ENCODE measurements at places on chromosomes 3 and 15.
A peak's percentile ranks its signal among the peaks of the same experiment; 100 is the strongest.

GRCh38 chr15:100760357-100760903 lies 119.2 kb upstream of the ALDH1A3 start:
- DNase-seq: no peak

DNA sequence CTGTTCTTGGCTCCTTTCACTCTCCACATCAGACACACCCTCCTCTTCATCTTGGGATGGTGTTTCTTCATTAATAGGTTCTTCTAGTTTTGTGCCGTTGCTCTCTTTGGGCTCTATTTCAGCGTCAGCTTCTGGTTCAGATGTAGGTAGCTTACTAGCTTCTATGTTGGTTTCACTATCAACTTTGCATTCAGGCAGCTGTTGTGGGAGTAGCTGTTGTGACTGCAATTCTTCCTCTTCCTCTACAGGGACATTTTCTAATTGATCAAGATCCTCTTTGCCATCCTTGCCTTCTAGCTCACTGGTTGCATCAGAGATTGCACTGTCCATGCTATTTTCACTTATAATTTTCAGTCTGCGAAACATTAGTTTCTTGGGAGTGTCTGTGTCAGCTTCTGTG lies 80.1 kb downstream of the SETD2 start:
- DNase-seq: no peak

DNA sequence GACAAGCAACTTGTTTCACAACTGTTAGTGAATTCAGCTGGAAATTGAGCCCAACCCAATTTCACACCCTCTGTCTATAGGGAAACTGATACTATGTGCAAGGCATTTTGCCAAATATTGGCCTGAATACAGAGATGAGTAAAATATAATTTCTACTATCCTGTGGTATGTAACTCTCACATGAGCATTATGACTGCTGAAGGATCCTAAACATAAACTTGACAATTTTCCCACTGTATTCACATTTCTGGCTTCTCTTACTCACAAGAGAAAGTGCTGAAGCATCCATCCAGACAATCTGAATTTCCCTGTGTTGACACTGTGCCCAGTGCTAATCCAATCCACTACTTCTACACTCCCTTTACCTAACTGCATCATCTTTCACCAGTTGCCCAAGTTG lies 28.4 kb downstream of the SERPINI2 start:
- DNase-seq: no peak

- no peak for DNase-seq
Observed at GRCh38 chr3:116087426-116087825, 357.9 kb downstream of the LSAMP start.

DNA sequence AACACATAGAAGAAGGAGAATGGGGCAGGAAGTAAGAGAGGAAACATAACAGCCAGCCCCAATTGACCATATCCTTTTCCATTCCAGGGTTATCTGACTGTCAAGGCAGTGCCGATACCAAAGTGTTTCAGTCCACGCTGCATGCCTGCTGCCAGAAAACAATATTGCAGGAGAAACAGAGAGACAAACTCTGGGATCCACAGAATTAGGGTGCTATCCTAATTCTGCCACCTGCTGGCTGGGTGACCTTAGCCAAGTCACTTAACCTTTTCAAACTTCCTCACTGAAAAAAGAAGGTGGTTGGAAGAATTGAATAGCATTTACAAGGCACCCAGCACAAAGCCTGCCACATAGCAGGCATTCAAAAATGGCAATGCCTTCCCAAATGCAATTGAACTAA lies 32.0 kb downstream of the GLB1 start:
- no peak for DNase-seq

DNA sequence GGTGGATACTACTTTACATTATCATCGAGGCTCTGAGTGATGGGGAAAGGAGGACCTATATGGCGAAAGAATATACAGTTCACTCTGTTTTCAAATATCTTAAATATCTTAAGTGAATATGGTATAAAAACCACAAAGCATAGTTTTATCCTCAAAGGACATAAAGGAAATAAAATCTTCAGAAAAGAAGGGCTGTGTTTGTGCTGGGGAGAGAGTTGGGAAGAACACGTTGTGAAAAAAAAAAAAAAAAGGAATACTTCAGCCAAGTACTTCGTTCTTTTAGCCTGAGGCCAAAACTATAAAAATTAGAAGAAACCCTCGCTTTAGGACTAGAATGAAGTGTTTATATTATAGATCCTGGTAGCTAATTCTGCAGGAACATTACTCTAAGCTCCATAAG lies 10.2 kb upstream of the TMEM212 start:
- DNase-seq: no peak

DNA sequence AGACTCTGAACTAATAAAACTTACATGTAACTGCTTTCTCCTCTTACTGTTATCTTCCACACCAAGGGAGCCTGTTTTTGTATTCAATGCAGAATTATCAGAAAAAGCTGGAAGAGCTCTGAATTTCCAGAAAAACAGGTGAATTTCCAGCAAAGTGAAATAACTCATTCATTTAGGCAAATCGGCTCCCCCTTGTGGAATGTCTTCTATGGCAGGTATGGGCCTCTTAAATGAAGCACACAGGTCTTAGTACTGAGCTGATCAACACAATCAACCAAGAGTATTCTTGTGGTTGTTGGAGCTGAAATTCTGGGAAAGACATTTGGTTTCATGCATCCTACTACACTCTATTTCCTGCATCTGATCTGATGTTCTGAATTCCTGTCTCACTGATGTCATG lies 31.0 kb upstream of the PTPRG start:
- peak; percentile 32 for DNase-seq

DNA sequence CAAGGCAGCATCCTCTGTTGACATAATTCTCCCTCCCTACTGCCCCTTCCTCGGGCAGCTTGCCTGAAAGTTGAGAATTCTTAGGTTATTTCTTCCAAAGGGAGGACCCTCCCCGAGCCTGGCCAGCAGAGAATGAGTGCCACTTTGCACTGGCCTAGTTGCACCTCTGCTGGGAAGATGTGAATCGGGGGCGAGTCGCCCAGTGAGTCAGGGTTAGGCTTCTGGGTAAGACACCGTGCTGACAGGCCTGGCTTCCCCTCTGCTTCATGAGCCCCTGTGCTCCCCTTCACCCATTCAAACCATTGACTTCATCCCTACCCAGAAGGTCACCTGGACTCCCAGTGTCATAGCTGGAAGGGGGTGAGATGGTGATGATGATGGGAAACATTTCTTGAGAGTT lies 82.3 kb downstream of the AAGAB start:
- DNase-seq: no peak

GRCh38 chr3:140128631-140129030 lies 193.6 kb downstream of the CLSTN2 start:
- DNase-seq: peak; percentile 42

- DNase-seq: no peak
Observed at GRCh38 chr3:12972781-12973702, 100.2 kb downstream of the IQSEC1 start.

DNA sequence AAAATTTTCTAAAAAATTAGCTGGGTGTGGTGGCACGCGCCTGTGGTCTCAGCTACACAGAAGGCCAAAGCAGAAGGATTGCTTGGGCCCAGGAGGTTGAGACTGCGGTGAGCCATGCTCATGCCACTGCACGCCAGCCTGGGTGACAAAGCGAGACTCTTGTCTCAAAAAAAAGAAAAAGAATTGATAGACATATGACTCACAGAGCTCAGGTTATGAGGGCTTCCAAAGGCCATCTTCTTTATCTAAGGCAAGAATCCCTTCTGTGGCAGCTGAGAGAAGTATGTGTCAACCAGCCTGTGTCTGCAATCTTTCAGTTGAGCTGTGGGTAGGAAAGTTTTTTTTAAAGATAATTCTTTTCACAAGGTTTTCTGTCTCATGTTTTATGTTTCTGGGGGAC lies 53.9 kb downstream of the MRPS25 start:
- no peak for DNase-seq

- DNase-seq: no peak
Observed at GRCh38 chr15:28459279-28459678, 73.5 kb downstream of the GOLGA8G start.

DNA sequence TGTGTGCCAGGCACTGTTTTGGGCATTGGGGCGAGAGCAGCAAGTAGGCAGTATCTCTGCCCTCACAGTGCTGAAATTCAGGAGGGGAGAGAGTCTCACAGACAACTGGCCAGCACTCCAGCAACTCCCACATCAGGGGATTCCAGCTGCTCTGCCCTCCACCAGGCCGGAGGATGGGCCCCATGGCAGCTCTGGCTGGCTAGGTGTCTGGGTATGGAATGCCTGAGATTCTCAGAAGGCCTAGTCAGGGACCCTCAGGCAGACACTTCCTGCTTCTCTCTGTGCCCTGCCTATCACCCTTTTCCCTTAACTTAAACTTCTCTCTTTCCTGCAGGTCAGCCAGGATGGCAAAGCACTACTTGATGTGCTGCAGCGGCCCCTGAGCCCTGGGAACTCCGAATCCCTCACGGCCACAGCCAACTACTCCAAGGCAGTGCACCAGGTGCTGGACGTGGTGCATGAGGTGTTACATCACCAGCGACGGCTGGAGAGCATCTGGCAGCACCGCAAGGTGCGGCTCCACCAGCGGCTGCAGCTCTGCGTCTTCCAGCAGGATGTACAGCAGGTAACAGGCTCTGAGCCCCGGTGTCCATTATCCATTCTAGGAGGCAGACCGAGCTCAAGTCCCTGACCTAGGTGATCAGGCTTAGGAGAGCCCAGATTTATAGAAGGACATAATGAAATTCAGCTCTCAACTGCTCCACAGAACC lies 342.2 kb upstream of the ROPN1 start:
- DNase-seq: no peak

GRCh38 chr3:144480416-144480919 lies 508.8 kb downstream of the DIPK2A start:
- no peak for DNase-seq

GRCh38 chr3:30084316-30084715 lies 522.1 kb upstream of the TGFBR2 start:
- no peak for DNase-seq

DNA sequence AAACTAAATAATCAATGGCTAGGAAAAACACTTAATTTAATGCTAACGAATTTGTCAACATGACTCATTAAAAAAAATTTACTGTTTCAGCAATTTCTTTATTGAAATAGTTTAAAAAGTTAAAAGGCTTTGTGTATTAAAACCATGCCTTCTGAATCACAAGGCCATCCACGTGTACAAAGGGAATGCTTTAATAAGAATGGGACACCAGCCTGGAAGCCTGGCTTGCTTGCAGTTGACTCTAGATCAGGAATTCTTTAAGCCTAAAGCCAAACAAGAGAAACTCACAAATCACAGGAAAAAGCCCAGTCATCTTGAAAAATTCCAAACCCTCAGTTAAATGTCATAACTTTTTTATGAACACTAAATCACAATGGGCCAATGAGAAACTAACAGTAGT lies 137.6 kb downstream of the PEAK1 start:
- no peak for DNase-seq

GRCh38 chr15:66400351-66400774 lies 13.7 kb downstream of the MAP2K1 start:
- DNase-seq: no peak

DNA sequence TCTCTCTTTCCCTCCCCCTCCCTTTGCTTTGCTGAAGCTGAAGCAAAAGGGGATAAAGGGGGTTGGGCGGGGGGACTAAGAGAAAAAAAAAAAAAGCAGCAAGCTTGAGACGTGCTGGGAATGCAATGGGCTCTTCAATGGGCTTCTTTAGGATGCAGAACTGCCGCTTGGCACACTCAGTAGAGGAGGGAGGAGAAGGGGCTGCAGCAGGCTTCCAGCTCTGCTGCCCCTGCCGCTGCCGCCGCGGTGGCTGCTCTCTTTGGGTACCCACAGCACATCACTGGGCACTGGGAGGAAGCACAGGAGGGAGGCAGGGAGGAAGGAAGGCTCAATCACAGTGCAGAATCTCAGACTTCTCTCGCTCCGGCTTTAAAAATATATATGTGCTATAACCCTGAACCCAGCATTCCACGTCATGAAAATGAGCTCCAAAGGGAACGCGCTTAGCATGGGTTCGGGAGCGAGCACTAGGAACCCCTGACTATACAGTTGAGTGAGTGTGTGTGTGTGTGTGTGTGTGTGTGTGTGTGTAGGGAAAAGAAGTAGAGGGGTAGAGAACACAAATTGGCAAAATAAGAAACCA lies 3.5 kb downstream of the SLITRK3 start:
- DNase-seq: no peak

DNA sequence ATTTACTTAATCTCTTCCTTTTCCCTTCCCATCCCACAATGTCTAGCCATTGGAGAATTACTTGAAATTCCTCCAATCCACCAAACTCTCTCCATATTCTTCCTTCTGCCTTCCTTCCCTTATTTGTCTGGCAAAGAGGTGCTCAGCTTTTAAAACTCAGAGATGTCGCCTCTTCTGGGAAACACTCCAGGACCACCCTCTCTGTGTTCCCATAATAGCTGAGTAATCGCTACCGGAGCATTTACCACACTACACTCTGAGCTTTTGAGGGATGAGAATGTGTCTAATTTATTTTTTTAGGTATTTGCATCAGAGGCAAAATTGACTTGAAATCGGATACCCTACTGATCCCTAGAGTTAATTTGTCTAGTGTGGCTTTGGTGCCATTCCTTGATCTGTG lies 245.7 kb upstream of the TPRG1 start:
- no peak for DNase-seq

GRCh38 chr3:136950623-136951022 lies 7.2 kb upstream of the IL20RB start:
- DNase-seq: no peak

DNA sequence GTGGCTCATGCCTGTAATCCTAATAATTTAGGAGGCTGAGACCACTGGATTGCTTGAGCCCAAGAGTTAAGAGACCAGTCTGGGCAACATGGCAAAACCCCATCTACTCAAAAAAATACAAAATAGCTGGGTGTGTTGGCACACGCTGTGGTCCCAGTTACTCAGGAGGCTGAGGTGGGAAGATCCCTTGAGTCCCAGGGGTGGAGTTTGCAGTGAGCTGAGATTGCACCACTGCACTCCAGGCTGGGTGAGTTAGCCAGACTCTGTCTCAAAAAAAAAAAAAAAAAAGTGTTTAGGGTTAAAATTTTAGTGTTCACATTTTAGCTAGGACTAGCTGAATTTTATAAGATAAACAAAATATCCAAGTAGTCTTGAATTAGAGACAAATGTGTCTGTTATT lies 1340.1 kb upstream of the EPHA6 start:
- DNase-seq: no peak

DNA sequence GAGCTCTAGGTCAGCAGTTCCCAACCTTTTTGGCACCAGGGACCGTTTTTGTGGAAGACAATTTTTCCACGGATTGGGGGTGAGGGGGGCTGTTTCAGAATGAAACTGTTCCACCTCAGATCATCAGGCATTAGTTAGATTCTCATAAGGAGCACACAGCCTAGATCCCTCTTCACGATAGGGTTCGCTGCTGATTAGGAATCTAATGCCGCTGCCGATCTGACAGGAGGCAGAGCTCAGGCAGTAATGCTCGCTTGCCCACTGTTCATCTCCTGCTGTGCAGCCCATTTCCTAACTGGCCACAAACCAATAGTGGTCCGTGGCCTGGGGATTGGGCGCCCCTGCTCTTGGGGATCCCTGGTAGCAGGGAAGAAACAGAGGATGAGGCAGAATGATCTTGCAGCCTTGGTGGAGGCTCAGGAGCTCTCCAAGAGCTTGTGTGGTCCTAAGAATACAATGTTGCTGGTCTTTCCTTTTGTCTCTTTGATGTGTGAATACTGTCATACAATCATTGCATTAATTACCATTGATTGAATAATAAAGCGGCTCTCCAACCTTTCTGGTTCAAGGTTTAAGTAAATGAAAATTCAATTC lies 183.2 kb downstream of the FNDC3B start:
- DNase-seq: no peak

Data from NCI-H1092 treated with DMSO at 0.1 percent for 48 hours (cell line).